ENCODE measurements at places on chromosomes 2 and 18.

GRCh38 chr2:219314804-219315468, 5.7 kb upstream of the PTPRN start:
- DNase-seq: no peak

- no peak for DNase-seq
Observed at GRCh38 chr2:174350018-174350417, 15.3 kb downstream of the SP9 start.

GRCh38 chr2:235494716-235495372, 1.0 kb downstream of the AGAP1 start:
- no peak for DNase-seq

- no peak for DNase-seq
Observed at GRCh38 chr18:29430416-29430815, 1253.5 kb upstream of the CDH2 start.

DNA sequence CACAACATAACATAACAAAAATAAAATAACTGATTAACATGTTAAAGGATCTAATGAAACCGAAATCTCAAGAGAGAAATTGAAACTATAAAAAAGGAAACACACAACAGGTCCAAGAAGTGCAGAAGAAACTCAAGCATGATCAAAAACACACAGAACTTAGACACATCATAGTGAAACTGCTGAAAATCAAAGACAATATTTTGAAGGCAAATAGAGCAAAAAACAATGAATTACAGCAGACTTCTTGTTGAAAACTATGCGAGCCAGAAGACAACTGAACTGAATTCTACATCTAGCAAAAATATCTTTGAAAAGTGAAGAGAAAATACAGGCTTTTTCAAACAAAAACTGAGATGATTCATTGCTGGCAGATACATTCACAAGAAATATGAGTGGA, 61.3 kb downstream of the UGP2 start:
- no peak for DNase-seq

DNA sequence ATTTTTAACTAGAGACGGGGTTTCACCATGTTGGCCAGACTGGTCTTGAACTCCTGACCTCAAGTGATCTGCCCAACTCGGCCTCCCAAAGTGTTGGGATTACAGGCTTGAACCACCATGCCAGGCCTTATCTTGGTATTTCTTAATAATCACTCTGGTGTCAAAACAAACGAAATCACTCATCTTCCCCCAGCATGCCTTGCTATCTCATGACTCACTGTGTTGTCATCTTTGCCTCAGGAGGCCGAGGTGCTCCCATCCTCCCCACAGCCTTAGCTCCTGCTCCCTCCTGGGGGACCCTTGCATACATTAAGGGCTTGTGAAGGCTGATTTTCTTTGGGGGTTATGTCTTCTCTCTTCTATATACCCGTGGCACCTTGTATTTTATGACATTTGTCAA, 250.1 kb upstream of the DPP10 start:
- no peak for DNase-seq

GRCh38 chr2:108139521-108139920, 100.2 kb upstream of the SULT1C3 start:
- DNase-seq: no peak

GRCh38 chr2:203737360-203737759, 30.9 kb downstream of the CD28 start:
- no peak for DNase-seq

DNA sequence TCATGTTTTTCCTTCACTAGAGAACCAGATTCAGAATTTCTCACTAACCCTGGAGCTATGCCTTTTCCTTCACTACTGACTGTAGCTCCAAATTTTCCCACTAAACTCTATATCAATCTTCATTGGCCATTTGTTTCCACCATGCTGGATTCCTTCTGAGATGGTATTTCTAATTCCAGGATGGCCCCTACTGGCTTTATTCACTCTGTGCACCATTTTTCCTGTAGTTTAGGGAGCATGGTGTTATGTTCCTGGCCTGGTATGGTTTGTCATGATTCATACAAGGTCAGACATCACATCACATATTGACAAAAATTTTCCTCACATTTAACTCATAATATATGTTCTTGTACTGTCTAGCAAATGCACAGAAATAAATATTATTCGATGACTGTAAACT, 229.2 kb upstream of the TFPI start:
- DNase-seq: no peak

DNA sequence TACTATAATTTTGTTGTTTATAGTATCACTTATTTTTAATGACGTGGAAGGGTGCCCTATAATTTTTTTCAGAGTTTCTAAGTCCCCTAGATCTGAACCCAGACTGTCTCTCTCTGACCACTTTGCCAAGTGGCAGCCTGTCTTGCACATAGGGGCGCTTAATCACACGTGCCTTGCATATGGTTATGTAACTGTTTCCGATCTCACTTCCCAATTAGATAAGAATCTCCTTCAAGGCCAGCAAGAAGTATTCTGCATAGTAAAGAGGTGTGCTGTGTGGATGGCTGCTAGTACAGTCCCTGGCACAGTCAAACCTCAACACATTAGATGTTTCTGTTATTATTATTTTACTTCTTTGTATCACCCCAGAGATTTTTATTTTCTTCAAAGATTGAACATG, 197.8 kb upstream of the SIX2 start:
- DNase-seq: no peak

DNA sequence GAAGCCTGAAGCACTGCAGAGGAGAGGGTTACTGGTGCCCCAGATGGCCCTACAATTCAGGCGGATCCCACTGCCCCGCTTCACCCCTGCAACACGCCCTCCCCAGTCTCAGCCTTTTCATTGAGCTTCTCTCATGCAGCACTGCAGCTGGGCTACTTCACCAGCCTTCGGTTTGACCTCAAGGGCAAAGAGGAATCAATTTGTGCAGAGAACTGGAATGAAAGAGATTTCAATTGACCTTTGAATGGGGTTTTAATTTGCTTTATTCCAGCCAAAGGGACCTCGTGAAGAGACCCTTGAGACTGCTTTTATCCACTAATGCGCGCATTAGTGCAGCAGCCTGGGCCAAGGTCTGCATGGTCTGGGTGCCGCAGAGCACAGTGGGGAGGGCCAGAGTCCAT, 8.8 kb upstream of the POMC start:
- no peak for DNase-seq

GRCh38 chr18:44423814-44424644, 256.7 kb upstream of the SETBP1 start:
- no peak for DNase-seq

- DNase-seq: no peak
Observed at GRCh38 chr18:63240531-63241316, 78.8 kb downstream of the BCL2 start.

GRCh38 chr2:56014046-56014730, 90.6 kb upstream of the EFEMP1 start:
- no peak for DNase-seq

- no peak for DNase-seq
Observed at GRCh38 chr2:201930831-201931230, 102.8 kb upstream of the FZD7 start.

DNA sequence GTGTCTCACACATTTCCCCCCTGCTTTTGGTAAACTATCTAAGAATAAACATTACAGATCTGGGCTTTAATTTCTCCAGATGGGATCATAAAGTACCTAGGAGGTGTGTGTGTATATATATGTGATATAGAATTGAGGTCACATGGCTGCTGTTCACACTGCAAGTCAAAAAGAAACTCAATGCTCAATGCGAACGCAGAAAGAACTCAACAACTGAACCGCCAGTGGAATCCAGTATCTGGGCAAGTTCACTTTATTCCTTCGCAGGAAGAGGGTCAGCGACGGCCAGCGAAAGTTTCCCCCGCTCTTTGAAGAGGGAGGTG, 17.7 kb downstream of the POU3F3 start:
- no peak for DNase-seq

DNA sequence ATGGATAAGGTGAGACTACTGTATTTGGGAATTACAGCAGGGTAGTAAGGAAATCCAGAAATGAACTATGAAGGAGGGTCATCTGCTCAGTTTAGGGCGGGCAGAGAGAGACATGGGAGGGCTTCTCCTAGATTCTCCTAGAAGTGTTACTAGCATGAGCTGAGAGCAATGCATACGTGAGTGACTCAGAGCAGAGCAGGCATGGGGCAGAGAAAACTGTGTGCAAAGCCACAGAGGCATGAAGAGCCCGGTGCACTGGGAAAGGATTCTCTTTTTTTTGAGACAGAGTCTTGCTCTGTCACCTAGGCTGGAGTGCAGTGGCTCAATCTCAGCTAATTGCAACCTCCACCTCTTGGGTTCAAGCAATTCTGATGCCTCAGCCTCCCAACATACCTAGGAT, 116.2 kb downstream of the SOCS6 start:
- no peak for DNase-seq

DNA sequence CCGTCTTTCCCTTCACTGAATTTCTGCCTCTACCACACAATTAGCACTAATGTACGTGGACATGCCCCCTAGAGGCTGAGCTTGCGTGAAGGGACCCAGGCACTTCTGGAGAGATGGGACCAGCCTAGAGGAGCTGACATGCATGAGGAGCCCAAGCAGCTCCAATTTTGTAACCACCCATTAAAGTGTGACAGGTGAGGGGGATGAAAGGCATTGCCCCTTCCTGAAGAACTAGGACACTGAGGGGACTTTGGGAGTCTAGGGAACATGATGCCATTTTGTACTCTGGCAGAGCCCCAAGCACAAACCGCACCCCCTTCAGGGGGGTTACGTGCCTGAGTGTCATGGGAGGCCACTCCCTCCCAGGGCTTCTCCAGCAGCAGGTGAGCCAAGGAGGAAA, 63.6 kb downstream of the HNRNPLL start:
- DNase-seq: no peak

DNA sequence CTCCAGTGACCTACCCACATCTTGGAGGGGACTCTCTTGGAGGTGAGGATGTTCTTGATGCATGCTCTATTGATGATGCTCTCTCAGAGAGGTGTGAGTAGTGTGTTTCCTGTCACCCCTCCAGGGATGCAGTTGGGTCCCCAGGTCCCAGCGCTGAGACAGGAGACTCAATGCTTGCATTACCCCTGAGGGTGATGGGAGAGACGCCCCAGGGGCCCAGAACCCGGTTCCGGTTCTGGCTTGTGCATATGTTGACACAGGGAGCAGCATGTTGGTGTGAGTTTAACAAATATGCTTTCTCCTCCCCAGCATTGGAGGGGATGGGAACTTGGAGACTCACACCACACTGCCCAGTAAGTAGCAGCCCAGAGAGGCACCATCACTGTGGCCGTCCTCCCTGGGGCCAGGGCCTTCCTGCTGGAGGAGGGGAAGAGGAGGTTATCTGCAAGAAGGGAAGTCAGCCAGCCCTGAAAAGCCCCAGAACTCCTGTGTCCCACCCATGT, 124.5 kb downstream of the PLB1 start:
- no peak for DNase-seq

DNA sequence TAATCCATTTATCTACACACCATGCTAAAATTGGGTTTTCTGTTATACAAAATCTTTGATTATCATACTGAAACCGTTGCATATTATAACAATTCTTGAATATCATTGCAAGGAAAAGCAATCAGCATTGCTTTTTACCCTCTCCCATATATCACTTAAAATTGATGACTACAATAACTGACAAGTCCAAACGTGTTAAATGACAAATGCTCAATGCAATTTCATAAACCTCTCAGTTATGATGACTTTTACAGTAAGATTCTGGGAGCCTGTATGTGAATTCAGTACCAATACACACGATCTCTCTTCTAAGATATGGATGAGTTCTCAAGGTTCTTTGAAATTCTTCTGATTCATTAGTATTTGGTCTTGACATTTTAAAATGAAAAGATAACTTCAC, 368.5 kb upstream of the TRIB2 start:
- DNase-seq: no peak

- no peak for DNase-seq
Observed at GRCh38 chr18:8949206-8949605, 153.3 kb upstream of the NDUFV2 start.

DNA sequence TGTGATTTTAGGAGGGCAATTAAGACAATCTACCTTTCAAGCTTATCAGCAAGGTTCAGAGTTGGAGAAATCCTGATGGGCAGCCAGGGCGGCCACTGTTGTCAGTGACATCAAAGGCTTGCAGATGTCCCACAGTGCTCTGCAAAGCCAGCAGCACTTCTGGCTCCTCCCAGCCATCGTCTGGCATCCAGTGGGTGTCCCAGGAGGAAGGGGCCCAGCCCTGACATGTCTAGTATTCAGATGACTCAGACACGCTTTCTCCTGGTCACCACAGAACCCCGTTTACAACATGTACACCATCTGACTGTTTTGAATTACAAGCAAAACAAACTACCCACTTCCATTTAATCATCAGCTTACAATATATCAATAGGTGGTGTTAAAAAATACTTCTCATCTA, 61.4 kb downstream of the CYRIA start:
- DNase-seq: no peak

DNA sequence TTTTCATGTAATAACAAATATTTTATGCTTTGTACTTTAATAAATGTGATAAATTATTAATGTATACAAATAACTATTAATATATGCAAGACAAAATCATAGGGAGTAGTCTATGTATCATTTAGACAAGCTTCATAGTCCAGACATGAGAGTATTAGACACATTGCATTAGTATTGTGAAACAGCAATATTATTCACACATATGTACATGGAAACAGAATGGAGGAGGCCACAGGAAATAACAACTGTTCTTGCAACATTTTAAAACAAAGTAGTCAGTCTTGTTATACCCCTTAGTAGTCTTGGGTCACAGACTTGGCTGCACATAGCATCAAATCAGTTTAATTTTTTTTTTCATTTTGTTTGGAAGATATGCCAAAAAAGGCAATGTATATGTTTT, 15.8 kb downstream of the DSC1 start:
- DNase-seq: no peak

- DNase-seq: no peak
Observed at GRCh38 chr2:233650981-233651380, 14.7 kb downstream of the UGT1A10 start.

DNA sequence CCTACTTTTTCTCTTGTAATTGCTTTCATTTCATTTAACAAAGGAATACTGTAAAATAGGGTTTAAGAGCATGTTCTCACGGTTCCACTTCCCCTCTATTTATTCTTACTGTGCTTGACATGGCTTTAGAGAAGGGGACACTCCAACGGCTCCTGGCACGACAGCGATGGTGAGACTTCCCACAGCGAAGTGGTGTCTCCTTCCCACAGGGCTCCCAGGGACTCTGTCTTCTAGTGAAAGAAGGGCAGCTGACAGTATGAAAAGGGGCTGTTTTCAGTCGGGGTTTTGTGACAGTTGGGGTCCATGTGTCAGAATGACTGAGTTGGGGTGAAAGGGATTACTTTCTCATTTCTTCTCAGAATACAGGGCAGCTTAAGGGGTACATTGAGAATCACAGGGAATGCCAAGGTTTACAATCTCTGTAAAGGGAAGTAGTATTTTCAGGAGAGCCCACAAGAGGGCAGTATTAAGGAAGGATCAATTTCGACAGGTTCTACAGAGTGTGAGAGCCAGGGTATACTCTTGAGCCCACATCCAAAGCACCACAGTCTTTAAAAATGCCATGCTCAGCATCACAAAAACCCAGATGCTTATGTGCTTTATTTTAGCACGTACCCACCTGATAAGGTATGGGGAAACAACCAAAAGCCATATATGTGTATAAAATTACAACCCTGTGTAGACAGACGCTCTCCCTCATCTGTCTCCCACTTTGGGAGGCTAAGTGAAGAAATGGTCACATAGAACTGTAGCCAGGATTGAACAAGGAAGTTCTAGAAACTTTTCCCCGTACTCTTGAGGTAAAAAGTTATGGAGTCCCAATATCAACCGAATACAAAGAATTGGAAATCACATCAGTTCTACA, 31.3 kb upstream of the RAPGEF4 start:
- no peak for DNase-seq

All from Panc1 (cell line).